ENCODE measurements at places on chromosomes 1 and 21.

GRCh38 chr1:161955606-161956005 lies 68.1 kb downstream of the OLFML2B start:
- DNase-seq, result no peak

GRCh38 chr1:56287721-56288120 lies 291.6 kb downstream of the PLPP3 start:
- DNase-seq, result no peak

GRCh38 chr21:21436012-21436534 lies 437.9 kb downstream of the NCAM2 start:
- no peak for DNase-seq

GRCh38 chr1:149846042-149846441 lies 53.3 kb upstream of the BOLA1 start:
- DNase-seq, result peak; percentile 13

DNA sequence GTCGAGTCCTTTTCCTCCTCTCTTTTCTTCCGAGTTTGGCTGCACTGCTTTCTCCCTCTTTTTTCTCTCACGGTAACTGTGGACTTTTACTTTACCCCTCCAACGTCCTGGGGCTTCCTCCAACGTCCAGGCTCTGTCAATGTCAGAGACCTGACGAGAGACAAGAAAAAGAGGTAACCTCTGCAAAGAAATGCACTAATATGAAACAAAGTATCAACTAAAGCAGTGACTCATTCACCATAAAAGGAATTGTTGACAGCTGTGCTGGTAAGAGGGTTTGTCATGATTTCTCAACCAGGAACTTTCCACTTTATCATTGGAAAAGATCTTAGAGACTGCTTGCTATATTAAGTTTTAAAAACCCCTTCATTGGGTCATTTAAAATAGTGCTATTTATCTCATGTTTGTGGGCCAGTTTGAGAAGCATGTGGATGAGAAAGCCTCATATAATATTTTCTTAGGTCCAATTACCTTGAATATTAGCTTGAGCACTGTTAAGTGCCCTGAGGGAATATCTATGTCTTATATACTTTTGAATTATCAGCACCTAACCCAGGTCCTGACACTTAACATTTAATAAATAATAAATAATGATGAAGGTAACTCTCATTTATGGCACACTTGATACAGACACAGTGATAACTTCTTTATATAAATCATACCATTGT lies at the start of gene GBP2:
Gene GBP2, minus strand, starts transcription at position 202 of the 668 bp plus-strand sequence. CDS start 4,148 bp downstream, outside the sequence.
- DNase-seq, result no peak

- no peak for DNase-seq
Observed at GRCh38 chr1:7694600-7695496, 76.2 kb upstream of the VAMP3 start.

- no peak for DNase-seq
Observed at GRCh38 chr1:168553680-168554553, 10.1 kb upstream of the XCL2 start.

DNA sequence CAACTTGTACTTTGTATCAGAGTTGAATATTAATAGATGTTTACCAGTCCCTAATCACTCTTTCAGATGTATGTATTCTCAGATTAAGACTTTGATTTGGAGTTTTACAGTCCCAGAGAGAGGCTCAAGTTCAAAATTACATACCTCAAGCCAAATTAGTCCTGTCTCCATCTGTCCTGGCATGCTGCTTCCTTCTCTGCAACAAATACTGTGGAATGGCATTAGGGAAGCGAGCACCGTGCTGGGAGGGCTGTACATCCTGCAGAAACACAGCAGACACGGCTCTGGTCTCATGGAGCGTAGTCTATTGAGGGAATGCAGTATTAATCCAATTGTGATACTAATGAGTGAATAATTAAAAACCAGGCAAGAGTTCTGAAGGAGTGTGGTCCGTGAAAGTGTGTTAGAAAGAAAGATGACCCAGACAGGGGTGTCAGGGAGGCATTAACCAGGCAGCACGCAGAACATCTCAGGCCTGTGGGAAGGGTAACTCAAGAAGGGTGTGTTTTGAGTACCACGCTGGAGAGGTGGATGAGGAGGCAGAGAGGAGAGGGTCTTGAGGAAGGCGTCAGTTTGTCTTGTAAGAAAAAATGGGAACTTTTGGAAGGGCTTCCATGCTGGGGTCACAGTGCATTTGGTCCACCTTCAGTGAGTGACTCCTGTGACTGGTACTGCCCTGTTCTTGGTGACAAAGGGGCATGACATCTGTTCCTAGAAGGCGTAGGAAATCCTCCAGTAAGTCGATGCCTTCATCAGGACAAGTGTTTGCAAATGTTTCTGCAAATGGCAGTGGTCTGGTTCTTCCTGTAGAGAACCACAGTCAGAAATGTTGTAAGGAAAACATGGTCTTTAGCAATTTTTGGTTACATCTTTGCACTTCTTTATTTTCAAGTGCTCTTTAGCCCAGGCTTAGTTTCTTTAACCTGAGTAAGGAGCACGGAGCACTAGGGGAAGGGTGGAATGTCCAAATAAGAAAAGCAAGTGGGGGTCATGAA lies 1.6 kb downstream of the RAB4A start:
- no peak for DNase-seq

DNA sequence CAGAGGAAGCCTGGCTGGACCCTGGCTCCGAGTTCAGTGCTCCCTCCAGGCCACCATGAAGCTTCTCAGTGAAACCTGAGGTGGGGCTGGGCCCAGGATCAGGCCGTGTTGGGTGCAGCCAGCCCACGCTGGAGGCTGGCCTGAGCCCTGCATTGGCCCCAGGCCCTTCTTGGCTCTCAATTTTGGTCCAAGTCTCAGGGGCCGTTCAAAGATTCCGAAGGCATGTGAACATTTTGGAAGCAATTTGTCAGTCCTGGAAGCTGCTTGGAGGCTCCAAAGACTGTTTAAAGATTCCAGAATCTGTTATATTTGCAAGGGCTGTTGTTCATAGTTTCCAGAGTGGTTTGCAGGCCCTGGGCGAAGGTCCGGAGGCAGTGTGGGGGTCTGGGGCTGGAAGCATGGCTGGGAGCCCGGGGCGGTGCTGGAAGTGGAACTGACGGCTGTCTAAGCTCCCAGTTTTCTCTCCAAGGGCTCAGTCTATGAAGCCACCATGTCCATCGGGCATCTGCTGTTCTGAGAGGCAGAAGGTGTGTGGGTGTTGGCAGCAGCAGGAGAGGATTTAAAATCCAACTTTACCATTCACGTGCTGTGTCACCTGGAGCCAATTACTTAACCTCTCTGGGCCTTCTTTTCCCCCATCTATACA lies 104.9 kb downstream of the EPHB2 start:
- DNase-seq, result no peak

DNA sequence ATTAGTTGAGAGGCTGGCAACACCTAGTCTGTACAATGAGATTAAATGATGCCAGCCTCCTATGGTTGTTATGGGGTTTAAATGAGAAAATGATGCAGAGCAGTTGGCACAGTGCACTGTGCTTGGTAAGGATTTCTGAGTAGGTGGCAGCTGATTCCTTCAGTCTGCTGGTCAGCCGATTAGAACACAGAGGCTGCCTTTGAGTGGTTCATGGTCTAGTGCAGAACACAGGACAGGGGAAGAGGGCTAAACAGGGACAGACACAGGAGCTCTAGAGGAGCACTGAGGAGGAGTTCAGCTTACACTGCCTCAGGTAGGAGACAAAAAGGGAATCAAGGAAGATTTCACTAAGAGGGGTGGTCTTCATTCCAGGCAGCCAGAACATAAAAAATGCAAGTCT lies 1.4 kb downstream of the TIE1 start:
- no peak for DNase-seq

DNA sequence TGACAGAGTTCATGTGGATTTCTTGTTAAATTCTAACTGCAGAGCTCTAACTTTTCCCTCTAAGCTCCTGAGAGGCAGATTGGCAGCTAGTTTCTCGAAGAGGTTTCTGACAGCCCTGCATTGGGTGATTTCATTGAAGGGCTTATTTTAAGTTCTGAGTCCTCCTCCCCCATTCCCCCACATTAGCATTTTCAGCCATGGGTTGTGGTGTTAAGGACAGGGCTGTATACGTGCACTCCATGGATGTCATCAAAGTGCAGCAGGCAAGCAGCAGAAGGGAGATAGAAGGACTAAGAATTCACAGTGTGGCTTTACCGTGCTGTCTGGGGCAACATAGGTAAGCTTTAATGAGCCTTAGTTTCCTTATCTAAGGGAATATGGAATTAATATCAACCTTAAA lies 19.0 kb downstream of the CRYZ start:
- no peak for DNase-seq

DNA sequence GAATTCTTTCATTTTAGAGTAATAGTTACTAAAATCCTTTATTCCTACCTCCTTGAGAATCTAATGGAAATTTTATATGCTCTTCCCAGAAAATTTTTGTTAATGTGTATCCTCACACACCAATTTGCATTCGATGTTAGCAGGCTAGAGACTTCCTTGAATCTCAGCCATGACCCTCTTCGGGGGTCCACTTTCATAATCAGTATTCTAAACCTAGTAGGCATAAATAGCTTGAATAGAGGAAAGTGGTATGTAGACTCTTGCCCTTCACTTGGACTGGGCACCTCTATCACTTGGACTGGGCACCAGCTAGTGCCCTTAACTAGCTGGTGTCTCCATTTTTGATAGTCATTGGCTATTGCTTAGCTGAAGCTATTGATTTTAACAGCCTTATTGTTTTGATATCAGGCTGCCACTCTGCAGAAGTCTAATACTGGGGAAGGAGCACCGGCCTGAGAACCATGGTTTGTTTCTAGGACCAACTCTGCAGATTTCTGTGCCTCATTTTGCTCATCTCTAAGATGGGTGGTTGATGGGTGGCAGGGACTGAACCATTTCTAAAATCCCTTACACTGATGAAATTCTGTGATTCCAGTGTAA lies 42.8 kb downstream of the MRPL39 start:
- DNase-seq, result no peak

GRCh38 chr1:46284597-46285564 lies 18.5 kb downstream of the LRRC41 start:
- DNase-seq, result no peak

DNA sequence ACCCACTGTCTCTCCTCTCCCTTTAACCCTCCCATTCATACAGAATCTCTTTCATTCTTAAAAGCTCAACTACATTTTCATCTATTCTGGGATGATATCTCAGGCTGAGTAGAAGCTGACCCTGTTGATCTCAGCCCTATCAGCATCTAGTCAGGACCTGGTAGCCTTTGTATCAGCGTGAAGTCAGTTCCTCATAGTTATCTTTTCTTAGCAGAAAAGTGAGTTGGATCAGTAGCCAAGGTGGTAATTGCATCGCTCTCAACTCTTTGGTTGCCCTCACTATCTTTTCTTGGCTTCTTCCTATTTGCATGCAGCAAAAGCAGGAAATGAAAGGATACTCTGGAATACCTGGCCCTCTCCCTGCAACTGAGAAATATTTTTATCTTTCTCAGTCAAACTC lies 13.6 kb upstream of the GOLT1A start:
- DNase-seq, result no peak

- DNase-seq, result no peak
Observed at GRCh38 chr1:8625491-8625890, 191.9 kb downstream of the RERE start.

DNA sequence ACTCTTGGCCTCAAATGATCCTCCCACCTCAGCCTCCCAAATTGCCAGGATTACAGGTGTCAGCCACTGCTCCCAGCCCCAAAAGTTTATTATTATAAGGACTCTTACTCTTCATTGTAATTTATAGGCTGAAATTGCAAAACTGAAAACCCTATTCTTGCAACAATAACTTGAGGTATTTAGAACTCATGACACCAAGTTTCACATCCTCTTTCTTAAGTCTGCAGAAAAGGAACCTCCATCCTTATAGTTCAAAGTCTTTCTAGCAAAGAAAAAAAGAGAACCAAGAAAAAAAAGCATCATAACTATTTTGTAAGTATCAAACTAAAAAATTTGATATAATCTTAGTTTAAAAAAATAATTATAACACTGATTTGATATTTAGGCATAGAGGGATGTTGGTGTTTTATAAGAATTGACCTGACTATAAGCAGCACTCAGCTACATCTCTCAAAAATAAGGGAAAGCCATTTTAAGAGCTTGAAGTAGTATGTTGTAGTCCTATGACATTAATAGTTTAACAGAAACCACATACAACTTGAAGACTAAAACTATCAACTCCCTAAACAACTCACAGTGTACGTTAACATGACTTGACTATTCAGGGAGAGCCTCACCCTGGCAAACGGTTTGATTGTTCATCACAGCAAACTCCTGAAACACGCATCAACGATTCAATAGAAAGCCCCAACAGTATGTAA lies 122.4 kb downstream of the AKT3 start:
- peak; percentile 49 for DNase-seq

DNA sequence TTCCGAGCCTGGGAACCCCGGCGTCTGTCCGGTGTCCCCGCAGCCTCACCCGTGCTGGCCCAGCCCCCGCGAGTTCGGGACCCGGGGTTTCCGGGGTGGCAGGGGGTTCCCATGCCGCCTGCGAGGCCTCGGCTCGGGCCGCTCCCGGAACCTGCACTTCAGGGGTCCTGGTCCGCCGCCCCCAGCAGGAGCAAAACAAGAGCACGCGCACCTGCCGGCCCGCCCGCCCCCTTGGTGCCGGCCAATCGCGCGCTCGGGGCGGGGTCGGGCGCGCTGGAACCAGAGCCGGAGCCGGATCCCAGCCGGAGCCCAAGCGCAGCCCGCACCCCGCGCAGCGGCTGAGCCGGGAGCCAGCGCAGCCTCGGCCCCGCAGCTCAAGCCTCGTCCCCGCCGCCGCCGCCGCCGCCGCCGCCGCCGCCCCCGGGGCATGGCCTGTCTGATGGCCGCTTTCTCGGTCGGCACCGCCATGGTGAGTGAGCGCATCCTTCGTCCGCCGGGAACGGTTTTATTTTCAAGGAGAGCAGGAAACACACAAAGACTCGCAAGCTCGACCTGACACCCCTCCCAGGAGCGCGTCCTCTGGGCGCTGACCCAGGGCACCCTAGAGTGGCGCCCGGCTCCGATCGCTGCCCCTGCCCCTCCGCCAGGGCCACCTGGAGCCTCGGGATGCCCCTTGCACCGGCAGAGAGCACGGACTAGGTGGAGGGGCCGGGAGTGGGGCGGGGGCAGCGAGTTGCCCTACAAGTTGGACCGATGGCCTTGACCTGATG lies at the start of gene ABCG1:
Gene ABCG1, plus strand, starts transcription at position 305 of the 770 bp plus-strand sequence. Its CDS starts 123 bp downstream, at position 428.
- DNase-seq, result peak; percentile 51

DNA sequence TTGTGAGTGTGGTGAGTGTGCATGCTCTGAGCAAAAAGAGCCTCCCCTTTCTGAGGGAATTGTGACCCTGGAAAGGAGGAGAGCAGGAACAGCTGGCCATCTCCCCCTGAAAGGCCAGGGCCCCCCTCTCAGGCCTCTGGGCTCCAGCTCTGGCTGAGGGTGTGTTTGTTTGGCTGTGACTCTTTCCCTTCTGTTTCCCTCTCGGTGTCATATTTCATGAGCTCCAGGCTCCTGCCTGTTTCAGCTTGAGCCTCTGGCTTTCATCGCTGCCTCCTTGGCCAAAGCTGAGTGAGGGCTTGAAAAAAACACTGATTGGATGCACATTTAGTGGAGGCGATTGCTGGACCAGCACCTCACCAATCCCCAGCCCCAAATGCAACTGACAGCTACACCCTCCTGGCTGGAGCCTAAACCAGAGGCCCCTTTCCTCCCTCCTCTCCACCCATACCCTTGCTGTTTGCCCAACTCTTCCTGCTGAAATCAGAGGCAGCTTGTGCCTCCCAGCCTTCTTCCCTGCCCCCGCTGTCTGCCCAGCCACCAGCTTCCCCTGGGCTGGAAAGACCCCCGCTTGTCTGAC lies 64.1 kb downstream of the DDR2 start:
- DNase-seq, result no peak

- peak; percentile 84 for DNase-seq
Observed at GRCh38 chr1:161192476-161193465, 6.1 kb downstream of the ADAMTS4 start.

GRCh38 chr1:43564551-43565348 lies 34.1 kb downstream of the PTPRF start:
- no peak for DNase-seq

Data from CD4-positive, alpha-beta T cell treated with Interleukin-4 for 1 hour (primary cell).